ENCODE measurements at places on chromosomes 7 and 10.

DNA sequence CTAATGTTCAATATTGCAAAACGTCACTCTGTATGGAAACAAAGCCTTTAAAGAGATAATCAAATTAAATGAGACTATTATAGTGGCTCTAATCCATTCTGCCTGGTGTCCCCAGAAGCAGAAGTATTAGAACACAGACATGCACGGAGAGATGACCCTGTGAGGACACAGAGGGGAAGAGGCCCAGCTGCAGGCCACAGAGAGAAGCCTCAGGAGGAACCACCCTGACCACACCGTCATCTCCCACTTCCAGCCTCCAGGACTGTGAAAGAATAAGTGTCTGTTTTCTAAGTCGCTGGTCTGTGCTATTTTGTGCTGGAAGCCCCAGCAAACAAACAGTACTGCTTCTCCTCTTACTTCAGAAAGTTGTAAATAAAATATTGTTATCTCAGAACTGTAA is 283.5 kb upstream of the ADARB2 start:
- DNase-seq: no peak

DNA sequence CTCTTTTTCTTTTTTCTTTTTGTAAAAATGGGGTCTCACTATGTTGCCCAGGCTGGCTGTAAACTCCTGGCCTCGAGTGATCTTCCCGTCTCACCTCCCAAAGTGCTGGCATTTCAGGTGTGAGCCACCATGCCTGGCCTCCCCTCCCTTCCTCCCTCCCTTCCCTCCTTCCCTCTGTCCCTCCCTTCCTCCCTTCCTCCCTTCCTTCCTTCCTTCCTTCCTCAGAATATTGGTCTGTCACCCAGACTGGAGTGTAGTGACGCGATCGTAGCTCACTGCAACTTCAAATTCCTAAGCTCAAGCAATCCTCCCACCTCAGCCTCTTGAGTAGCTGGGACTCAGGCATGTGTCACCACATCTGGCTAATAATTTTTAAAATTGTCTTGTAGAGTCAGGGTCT is 8.4 kb downstream of the AGAP3 start:
- no peak for DNase-seq

- no peak for DNase-seq
Observed at GRCh38 chr7:135877805-135878204, 99.4 kb downstream of the MTPN start.

DNA sequence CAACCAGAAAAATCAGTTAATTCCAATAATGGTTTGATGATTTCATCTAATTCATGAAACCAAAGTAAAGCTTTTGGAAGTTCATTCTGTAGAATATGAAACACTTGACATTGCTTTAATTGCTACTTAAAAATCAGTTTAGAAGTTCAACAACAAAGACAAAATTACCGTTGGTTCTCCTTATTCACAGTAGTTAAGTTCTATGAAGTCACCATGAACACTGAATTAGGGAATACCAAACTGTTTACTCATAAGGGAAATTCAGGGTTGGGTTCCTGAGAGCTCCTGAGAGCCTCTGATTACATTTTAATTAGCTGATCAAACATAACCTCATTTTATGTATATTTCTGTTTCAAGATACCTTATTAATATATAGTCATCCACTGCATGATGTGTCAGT is 46.2 kb downstream of the ZNF438 start:
- DNase-seq: no peak

- DNase-seq: no peak
Observed at GRCh38 chr7:81301815-81302214, 383.0 kb upstream of the SEMA3C start.

- no peak for DNase-seq
Observed at GRCh38 chr10:517241-517830, 172.1 kb downstream of the DIP2C start.

- no peak for DNase-seq
Observed at GRCh38 chr7:46028246-46028645, 107.2 kb upstream of the IGFBP3 start.
